ENCODE measurements at places on chromosomes 13 and 19.

DNA sequence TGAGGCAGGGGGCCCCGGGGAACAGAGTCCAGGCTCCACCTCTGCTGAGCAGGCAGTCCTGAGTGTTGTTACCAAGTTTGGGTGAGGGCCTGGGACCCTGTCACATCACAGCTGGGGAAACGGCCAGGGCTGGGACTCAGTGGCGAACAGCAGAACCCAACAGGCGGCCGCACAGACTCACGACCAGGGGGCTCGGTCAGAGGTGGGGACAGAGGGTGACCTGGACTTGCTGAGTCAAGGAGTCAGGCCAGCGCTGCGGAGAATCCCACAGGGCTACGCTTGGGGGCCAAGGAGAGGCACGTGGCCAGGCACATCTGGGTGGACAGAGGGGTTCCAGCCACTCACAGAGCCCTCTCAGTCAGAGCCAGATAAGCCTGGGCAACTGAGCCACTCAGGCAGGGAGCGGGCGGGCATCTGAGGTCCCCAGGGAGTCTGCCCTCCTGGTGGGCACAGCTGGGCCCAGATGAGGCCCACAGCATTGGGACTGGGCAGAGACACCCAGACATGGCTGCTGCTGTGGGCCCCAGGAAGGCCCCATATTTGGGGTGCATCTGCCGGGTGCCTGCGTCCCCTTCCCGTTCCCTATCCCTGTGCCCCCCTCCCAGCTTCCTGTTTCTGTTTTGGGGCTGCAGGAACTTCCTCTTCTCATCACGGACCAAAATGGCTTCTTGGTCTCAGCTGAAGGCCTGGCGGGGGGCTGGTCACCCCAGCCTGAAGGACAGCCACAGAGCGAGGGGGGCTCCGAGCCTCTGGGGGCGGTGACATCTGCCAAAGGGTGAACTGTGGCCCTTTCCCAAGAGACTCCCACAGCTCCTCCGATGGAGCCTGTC is 34.0 kb downstream of the CEBPA start:
- DNase-seq: no peak

DNA sequence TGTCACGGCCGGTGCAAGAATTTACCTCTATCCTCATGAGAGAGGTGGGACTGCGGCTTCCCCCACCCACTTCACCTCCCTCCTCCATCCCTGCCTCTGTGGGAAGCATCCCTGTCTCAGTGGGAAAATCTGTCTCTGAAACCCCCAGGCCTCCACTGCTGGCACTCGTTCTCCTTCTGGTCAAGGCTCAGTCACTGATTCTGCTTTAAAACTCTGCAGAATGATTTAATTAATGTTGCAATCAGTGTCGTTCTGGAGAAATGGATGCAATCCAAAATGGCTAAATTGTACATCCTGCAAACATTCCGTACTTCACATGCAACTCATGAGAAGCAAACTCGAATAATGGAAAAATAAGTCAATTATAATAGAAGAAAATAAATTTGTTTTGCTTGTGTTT is 5.6 kb downstream of the RASL11A start:
- DNase-seq: no peak

- peak; percentile 73 for DNase-seq
These were observed 770 bp downstream of the HNRNPM start for GRCh38 chr19:8445488-8446001.

- no peak for DNase-seq
These were observed 24.1 kb upstream of the SLITRK1 start for GRCh38 chr13:83906240-83906820.

GRCh38 chr19:42538841-42539709 is 10.8 kb upstream of the CEACAM1 start:
- peak; percentile 54 for DNase-seq

DNA sequence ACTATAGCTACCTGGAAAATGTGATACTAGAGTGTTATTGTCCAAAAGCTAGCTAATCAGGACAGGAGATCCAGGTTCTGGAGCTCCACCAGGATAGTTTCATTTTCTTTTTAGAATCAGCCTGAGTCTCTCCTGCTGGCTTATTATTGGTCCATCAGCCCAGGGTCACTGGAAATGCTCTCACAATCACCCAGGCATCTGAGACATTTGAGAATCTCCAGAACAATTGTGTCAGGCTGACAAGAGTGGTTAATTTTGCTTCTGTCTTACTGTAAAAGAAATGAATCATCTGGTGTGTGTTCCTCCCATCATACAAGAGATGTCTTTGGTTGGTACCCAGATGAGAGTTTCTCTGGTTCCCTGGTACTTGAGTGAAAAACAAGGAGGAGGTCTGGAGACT is 43.6 kb upstream of the ZNF681 start:
- no peak for DNase-seq

DNA sequence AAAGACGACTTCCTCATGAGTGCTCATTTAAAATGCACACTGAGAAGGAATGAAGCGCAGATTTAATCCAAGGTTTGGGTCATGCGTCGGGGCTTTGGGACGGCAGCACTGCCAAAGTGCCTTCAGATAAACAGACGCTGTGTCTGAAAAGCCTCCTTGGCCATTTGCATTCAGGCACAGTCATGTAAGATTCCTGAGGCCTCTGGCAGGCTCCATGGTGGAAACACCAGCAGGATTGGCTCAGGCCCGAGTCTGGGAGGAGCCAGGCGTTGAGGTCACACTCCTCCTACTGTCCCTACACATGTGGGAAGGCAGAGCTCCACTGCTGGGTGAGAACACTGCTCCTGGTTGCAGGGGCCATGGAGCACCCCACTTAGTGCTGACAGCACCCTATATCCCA is 113.3 kb upstream of the KL start:
- no peak for DNase-seq

- DNase-seq: no peak
These were observed 213.1 kb upstream of the SGCG start for GRCh38 chr13:22967669-22968068.

DNA sequence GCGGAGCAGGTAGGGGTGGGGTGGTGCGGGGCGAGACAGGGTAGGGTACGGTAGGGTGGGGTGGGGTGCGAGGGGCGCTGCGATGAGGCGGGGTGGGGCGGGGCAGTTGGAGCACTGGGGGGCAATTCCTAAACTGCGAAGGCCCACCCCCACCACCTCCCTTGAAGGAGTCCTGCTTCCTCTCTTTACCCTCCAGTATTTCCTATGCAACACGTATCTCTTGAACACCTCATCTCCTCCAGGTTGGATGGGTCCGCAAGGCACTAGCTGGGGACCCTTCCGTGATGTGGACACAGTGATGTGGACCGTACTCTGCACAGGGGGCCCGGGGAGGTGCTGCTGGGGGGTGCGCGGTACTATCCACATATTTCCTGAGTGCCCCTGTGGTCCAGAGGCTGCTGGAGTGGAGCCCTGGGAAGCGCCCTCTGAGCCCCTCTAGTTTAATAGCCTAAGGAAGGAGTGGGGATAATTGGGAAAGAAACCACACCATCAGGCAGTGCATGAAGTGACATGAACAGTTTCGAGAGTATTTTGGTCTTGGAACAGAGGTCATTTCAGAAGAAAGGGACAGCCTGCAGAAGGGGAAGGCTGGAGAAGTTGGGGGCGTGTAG is 1.1 kb downstream of the IL17D start:
- DNase-seq: no peak

- no peak for DNase-seq
These were observed 207.4 kb downstream of the DCT start for GRCh38 chr13:94272038-94272437.

- no peak for DNase-seq
These were observed 12.5 kb upstream of the MAP1S start for GRCh38 chr19:17706750-17707181.

- DNase-seq: no peak
These were observed 14.4 kb downstream of the MICOS13 start for GRCh38 chr19:5665781-5666513.

DNA sequence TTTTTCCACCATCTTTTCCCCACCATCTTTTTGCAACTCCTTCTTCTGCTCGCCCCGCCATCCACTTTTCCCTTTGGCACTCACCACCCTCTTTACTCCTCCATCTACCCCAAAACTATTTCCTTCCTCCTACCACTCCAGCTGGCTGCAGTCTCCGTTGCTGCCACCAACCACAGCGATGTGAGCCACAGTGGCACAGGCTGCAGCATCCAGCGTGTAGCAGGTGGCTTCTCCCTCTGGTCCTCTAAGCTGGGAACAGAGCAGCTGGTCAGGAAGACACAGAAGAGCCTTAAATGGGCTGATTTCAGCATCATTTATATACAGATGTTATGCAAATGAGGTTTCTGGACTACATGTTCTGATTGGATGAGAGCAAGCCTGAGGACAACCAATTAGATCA is 144.5 kb downstream of the TNFRSF19 start:
- DNase-seq: no peak

- no peak for DNase-seq
These were observed 7.0 kb upstream of the SEMA6B start for GRCh38 chr19:4566402-4567051.

- DNase-seq: no peak
These were observed 352.3 kb upstream of the TMTC4 start for GRCh38 chr13:101026736-101027398.

DNA sequence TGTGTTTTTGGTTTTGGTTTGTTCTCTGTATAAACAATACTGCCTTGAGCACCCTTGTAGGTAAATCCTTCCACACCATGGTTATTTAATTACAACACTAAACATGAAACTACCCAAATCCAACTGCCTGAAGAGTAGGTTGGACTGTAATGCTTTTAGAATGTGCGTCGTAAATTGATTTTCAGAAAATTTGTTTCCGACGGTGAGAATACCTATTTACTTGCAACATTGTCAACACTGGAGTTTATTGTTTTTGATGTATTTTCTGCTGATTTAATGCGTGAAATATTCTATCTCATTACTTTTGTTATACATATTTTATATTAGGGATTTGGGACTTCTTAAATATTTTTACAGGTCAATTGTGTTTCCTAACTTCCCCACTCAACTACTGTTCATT is 48.2 kb downstream of the ADGRE1 start:
- DNase-seq: no peak

GRCh38 chr13:48993150-48993549 is 17.4 kb downstream of the FNDC3A start:
- no peak for DNase-seq

GRCh38 chr19:23577501-23577900 is 109.5 kb downstream of the ZNF675 start:
- DNase-seq: no peak

- no peak for DNase-seq
These were observed 416 bp downstream of the BCKDHA start for GRCh38 chr19:41398050-41398418.

DNA sequence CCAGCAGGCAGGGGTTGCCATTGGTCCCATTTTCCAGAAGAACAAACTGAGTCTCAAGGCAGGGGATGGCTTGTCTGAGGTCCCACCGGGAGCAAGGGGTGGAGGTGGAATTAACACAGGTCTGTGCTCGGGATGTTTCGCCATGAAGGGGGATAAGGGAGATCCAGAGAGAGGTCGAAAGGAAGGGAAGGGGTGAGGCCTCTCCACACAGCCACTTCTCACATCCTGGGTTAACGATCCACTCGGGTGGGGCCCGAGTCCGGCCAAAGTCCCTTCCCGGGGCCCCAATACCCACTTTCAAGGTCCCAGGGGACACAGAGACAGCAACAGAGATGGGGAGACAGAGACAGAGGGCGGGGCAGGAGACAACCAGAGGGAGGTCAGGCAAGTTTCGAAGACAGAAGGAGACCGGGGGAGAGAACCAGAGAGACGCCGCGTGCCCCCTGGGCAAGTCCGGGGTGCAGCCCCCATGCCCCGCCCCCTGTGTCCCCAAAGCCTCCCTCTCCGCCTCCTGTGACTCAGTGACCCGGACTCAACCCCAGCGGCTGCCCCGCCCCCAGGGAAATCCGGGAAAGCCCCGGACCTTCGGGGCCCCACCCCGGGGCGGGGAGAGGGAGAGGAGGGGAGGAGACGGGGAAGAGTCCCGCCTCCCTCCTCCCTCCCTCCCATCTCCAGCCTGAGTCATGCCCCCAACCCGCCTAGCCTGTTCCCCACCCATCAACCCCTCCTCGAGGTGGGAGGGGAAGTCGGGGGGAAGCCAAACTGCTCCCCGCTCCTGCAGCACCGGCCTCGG is 1.4 kb upstream of the BCL3 start:
- DNase-seq: peak; percentile 82

DNA sequence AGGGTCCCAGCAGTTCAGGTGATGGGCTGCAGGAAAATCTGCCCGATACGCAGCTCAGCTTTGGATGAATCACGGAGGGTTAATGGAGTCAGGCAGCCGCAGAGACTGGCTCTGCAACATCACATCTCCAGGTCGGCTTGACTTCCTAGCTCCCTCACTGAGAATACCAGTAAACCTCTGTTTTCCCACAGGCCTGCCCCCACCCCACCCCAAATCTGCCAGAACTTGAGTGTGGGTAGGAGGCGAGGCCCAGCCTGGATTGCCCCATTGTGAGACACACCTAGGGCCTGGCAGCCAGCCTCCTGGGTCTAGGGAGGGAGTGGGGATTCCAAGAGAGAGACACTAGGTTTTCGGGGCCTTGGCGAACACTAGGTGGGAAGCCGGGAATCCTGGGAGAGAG is 3.7 kb upstream of the KRTDAP start:
- no peak for DNase-seq

- DNase-seq: no peak
These were observed 122.9 kb downstream of the MIPEP start for GRCh38 chr13:23766283-23766682.

DNA sequence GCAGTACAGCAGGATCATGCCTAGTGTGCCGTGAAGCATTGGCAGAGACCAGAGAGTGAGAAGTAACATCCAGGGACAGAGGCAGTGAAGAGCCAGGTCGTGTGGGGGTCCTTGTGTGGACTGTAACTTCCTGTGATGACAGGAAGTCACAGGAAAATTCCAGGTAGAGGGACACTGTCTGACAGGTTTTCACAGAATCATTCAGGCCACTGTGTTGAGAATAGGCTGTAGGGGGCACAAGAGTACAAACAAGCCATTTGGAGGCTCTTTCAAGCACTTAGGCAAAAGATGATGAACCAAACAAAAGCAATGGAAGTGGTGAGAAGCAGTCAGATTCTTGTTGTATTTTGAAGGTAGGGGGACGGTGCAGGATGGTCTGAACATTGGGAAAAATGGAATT is 46.4 kb downstream of the N4BP2L1 start:
- no peak for DNase-seq

DNA sequence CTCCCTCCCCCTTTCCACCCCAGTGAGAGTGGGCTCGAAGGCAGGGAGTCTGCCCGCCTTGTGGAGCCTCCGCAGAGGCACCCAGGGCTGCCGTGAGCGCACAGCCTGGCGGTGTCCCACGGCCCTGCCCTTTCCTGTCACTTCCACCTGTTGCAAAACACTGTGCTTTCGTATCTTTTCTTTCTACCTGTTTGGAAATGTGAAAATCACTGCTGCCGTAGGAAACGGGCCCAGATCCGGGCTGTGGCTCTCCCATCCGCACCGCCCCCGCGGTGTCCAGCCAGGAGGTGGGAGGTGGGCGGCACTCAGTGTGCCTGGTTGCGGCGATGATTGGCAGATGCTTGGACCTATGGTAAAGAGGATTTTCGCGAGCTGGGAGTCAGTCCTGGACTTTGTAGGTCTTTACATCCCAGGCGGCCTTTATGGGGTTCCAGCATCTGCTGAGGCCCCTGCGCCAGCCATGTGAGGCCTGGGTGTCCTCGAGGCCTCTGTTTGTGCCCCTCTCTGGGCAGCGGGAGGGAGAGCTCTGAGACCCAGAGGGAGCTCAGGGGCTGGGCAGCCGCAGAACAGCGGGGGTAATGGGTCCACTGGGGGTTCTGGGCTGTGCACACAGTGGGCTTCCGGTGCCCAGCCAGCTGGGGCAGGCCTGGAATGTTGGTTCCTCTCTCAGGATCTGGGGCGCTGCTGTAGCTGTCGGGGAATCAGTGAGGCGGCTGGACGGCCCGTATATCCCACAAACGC is 6.1 kb downstream of the STK11 start:
- peak; percentile 65 for DNase-seq

- DNase-seq: no peak
These were observed 169.3 kb downstream of the DCT start for GRCh38 chr13:94309997-94310855.

Measured in type B pancreatic cell (in vitro differentiated cells).